ENCODE measurements at places on chromosomes 16 and 17.

DNA sequence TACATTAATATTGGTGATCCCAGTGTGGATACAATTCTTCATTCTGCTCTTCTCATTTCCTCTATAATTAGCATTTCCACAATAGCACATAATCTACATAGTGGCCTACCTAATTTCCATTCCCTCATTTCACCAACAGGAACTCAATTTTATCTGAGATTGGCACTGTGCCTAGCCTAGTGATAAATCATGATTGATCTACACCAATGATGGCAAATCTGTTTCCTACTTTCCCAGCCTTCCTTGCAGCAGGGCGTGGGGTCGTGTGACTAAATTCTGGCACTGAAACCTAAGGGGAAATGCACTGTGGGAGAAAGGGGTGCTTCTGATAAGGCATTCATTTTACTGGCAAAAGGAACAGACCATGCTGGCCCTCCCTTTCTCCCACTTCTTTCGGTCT lies 66.6 kb upstream of the TOM1L1 start:
- DNase-seq: no peak

- DNase-seq: no peak
Measured at GRCh38 chr16:63315229-63315628, 1279.0 kb upstream of the CDH8 start.

GRCh38 chr17:29563816-29564215 lies 3.0 kb downstream of the ABHD15 start:
- no peak for DNase-seq

DNA sequence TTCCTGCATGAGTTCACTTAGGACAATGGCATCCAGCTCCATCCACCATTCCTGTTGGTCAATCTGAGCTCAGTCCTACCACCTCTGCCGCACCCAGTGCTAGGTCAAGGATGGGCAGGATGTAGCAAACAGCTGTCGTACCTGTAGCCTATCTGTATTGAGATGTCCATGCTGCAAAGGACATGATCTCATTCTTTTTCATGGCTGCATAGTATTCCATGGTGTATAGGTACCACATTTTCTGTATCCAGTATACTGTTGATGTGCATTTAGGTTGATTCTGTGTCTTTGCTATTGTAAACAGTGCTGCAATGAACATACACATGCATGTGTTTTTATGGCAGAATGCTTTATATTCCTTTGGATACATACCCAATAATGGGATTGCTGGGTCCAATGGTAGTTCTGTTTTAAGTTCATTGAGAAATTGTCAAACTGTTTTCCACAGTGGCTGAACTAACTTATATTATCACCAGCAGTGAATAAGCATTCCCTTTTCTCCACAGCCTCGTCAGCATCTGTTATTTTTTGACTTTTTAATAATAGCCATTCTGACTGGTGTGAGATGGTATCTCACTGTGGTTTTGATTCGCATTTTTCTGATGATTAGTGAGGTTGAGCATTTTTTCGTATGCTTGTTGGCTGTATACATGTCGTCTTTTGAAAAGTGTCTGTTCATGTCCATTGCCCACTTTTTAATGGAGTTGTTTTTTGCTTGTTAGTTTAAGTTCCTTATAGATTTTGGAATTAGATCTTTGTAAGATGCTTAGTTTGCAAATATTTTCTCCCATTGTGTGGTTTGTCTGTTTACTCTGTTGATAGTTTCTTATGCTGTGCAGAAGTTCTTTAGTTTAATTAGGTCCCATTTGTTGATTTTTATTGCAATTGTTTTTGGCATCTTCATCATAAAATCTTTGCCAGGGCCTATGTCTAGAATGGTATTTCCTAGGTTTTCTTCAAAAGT lies 7.2 kb upstream of the MRTFB start:
- DNase-seq: no peak

DNA sequence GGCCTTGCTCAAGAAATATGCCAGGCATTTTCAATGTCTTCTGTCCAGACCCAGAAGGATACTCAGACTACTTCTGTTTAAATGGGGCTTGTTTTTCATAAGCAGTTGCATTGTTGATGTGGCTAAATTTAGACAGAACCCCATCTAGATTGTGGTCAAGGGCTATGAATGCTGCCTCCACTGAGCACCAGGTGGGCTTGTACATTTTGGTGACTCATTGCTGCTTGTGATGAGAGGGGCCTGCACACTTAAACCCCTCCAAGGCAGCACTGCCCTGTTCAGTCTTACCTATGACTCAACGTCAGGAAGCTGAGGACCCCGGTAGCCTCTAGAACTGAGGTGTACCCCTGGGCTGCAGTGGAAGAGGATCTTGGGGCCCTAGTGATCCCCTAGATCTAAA lies 144.0 kb downstream of the PRKCA start:
- DNase-seq: no peak

DNA sequence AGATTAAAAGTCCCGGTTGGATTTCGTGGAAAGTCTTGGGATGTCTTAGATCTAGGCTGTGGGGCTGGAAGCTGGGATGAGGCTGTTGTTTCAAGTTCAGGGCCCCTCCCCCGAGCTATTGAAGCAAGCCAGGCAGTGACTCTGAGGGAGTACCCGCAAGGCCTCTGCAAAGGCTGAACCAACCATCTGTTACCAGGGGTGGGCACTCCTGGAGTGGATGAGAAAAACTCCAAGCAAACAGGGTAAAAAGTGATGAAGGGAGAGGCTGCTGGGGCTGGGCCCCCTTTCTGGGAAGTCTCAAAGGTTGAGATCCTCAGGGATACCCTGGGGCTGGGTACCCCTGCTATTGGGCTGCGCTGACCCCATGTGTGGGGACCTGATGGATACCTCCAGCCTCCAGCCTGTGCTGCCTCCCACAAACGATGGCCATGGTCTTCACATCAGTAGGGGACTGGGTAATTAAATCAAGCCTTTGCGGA lies 82.4 kb upstream of the KIFC3 start:
- no peak for DNase-seq

All from globus pallidus (tissue), 1 donor.